ENCODE measurements at places on chromosomes 13 and 19.

DNA sequence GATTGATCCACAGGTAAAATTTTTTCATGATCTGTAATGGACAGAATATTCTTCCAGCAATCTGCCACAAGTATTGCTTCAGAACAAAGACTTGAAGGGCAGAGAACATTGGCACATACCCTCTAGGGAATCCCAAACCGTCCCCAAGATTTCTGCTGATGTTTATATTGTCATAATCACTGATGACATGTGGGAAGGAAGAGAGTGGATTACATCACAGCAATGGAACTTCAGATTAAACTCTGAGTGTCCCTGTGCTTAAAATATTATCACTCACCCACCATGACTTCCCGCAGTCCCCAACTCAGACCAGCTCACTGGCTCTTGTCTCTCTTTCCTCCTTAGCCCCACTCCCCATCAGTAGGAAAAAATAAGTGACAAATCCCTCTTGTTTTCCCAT, 8.5 kb upstream of the TPT1 start:
- no peak for DNase-seq

GRCh38 chr19:40959338-40959737, 31.7 kb upstream of the CYP2B6 start:
- no peak for DNase-seq

- DNase-seq, result no peak
Observed at GRCh38 chr13:47166336-47166735, 269.5 kb upstream of the HTR2A start.

DNA sequence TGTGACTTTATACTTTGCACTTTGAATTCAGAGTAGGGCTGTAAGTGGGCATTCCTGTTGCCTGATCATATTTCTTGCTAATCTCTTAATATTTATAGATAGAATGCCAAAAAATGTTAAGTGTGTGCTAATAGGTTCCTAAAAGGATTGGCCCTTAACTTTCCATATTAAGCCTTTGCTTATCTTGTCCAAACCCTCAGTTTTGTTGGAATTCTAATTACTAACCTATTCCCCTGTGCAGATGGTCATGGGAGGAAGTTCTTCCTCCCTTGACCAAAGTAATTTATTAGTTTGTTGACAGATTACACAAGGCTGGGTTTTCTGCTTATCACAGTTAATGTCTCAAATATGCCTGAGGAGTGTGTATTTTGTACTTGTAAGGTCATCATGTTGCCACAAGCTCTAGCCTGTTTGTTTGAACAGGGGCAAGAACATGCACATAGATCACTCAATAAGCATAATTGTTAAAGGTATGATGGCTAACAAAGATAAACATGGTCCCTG, 541.1 kb upstream of the SPRY2 start:
- no peak for DNase-seq

- DNase-seq, result no peak
Observed at GRCh38 chr13:91526543-91527033, 128.2 kb downstream of the GPC5 start.

Data from GM03348 (cell line).